ENCODE measurements at places on chromosomes 1 and 21.

GRCh38 chr1:118177998-118178397 is 7.0 kb downstream of the SPAG17 start:
- DNase-seq, result no peak

DNA sequence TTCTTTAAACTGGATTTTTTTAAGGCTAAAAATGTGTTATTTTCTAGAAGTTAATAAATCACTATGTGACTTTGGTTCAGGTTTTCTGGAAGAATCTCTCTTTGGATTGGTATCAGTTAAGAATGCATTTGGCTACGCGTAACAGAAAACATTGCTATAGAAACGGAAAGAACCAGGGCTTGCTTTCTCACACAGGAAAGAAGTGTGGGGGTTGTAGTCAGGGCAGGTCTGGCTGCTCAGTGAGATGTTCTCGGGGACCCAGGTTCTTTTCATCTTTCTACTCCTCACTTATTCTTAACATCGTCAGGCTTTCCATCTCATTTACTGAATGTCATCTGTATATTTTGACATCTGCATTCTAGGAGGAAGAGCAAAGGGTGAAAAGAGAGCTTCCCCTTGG is 191.4 kb downstream of the ZBTB18 start:
- no peak for DNase-seq

DNA sequence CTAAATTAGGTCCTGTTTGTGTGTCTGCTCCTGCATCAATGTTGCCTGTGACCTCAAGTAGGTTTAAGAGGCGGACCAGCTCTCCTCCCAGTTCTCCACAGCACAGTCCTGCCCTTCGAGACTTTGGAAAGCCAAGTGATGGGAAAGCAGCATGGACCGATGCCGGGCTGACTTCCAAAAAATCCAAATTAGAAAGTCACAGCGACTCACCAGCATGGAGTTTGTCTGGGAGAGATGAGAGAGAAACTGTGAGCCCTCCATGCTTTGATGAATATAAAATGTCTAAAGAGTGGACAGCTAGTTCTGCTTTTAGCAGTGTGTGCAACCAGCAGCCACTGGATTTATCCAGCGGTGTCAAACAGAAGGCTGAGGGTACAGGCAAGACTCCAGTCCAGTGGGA is 79.9 kb downstream of the PRDM2 start:
- DNase-seq, result no peak

DNA sequence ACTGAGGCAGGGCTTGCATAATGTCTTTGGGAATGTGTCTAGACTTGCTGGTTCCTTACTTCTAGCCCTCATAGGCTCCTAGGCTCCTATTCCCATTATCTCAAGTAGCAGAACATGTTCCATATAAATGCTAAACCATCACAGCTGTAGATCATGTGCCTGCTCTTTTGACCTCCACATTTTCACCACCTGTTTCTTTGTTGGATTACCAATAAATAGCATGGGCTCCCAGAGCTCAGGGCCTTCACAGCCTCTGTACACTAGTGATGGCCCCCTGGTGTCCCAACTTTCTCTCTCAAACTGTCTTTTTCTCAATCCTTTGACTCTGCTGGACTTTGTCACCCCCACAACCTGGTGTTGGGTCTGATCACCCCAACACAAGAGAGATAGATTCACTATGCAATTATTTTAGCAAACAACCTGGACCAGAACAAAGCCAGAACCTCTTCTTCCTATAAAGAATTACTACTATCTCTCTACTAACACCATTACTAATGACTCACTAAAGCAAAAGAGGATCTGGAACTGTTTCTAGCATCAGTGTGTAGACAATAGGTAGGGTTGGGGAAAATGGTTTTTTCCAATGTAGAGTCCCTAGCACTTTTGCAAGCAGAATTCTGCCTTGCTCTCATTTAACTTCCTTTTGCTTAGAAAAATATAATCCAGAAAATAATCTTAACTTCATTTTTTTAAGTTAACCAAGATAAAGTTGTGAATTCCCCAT is 51.7 kb downstream of the WLS start:
- no peak for DNase-seq

DNA sequence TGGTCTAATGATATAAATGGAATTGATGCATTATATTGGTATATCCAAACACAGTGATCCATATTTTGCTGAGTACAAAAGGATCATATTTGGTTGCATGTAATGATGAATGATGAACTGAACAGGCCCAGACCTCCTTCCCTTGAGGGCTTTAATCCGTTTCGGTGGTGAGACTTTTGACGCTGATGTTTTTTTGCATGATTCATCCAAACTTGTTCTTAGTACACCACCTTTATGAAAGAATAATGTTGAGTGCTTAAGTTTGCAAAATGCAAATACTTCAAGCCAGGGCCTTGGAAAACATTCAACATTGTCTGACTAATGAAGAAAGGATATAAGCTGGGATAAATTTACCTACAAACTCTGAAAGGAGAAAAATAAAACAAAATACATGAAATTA is 19.2 kb downstream of the HOOK1 start:
- no peak for DNase-seq

GRCh38 chr1:118578276-118578675 is 393.2 kb upstream of the SPAG17 start:
- DNase-seq, result no peak

GRCh38 chr1:5643360-5644107 is 348.7 kb downstream of the NPHP4 start:
- no peak for DNase-seq

DNA sequence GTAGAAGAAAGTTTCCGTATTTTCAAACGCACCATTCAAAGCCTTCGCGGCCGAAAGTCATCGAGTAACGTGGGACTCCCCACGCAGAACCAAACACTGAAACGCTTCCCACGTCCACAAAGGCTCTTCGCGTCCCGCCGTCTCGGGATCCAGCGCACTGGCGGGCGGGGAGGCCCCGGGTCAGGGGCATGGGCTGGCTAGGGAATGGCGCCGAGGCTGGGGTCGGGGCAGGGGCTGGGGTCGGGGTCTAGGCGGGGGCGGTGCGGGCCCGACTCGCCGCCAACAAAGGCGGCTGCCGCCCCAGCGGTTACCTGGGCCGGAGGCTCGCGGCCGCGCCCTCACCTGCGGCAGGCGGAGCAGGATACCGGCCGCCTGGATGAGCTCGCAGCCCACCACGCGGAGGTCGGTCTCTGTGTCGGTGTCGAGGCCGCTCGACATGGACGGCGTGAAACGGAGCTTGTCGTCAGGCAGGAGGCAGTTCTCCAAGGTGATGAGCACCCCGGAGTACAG is 403 bp downstream of the CCNL2 start:
- DNase-seq, result no peak

- DNase-seq, result no peak
Measured at GRCh38 chr1:234721476-234722269, 111.7 kb upstream of the IRF2BP2 start.

DNA sequence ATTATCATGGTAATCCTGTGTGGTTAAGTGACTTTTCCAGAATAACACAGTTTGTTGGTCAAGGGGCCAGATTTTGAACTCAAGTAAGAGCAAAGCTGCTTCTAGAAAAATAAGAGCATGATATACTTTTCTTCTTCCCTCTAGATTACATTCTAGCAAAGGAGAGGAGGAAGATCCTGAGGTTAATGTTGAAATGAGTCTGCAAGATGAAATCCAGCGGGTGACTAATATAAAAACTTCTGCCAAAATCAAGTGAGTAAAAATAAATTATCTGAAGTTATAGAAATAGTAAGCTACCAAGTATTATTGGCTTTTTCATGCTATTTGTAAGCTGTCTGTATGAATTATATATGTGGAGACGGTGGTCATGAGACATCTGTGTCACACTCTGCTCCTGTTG is 12.8 kb downstream of the WDR3 start:
- DNase-seq, result no peak

DNA sequence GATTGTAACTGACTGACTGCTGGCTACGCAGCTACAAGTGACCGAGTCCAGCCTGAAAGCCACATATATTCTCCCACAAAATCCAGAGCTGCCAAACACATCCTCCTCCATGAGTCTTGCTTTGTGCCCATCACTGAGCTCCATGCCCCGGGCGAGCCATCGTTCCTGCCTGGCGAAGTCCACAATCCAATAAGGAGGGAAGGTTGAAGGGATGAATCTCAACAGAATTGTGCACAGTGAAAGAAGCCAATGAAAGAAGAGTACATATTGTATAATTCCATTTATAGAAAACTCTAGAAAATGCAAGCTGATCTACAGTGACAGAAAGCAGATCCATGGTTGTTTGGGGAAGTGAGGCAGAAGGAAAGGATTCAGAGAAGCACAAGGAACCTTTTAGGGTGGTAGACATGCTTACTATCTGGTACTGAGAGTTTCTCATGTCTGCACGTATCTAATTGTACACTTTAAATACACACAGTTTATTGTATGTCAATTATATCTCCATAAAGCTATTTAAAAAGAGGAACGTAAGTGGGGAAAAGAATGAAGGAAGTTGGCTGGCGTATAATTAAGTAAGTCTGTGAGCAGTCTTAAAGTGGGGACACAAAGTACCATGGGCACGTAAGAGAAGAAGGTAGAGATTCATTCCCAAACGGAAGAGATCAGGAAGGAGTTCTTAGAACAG is 115.9 kb upstream of the JUN start:
- no peak for DNase-seq

DNA sequence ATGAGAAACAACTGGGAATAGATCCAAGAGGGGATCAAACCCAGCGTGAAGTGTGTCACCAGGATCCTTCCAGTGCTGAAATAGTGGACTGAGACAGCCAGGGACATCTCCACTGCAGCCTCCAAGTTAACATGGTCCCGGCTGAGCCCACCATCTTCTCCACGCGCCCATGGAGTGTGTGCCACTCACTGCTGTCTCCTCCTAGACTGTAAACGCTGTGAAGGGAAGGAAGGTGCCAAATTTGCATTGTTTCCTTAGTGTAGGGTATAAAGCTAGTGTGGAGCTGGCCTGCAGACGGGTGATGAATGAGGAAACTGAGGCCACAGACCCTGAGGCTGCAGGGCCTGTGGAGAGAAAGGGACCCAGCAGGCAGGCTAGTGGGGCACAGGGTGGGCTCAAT is 183.6 kb downstream of the FOXD2 start:
- no peak for DNase-seq

GRCh38 chr1:161722406-161722805 is 1.1 kb downstream of the FCRLB start:
- DNase-seq, result no peak

- DNase-seq, result peak; percentile 55
Measured at GRCh38 chr1:38197312-38198061, 150.9 kb upstream of the POU3F1 start.

DNA sequence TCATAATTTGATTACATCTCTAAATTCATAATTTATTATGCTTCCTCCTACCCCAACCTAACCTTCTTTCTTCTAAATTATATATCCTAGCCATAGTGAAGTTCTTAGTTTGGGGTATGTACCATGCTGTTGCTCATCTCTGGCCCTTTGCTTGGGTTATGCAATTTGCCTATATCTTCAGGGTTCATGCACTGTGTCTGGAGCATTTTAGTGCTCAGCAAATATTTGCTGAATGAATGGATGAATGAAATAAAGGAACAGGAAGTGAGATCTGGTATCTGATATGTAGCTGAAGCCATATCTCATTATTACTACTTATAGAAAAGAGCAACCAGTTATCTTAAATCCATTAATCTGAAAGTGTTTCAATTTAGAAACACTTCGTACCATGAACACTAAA is 137.6 kb downstream of the GPATCH2 start:
- DNase-seq, result no peak

DNA sequence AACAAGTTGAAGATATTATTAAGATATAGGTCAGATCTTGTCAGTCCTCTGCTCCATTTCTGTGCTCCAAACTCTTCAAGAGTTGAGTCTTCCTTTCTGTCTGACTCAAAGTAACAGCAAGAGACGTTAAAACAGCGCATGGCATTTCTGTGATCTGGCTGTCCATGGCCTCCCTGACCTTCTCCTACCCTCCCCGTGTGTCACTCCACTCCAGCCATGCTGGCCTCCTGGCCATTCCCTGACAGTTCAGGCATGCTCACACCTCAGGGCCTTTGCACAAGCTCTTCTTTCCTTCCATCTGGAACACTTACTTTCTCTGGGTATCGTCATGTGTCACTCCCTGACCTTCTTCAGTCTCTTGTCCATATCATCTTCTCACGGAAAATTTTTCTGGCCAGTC is 229.0 kb downstream of the CENPF start:
- DNase-seq, result no peak

- no peak for DNase-seq
Measured at GRCh38 chr1:233005703-233006102, 55.3 kb downstream of the NTPCR start.

- DNase-seq, result no peak
Measured at GRCh38 chr1:178609015-178609414, 96.1 kb downstream of the TEX35 start.

DNA sequence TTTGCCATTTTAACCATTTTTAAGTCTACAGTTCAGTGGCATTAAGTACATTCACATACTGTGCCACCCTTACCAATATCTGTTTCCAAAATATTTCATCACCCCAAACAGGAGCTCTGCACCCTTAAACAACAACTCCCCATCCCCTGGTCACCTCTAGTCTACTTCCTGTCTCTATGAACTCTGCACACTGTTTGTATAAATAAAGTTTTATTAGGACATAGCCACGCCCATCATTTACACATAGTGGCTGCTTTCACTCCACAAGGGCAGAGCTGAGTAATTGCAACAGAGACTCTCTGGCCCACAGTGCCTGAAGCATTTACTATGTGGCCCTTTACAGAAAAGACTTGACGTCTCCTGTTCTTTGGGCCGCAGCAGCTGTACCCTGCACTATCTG is 30.1 kb downstream of the KCNAB2 start:
- DNase-seq, result no peak

GRCh38 chr1:162293073-162293692 is 83.5 kb downstream of the SPATA46 start:
- no peak for DNase-seq

DNA sequence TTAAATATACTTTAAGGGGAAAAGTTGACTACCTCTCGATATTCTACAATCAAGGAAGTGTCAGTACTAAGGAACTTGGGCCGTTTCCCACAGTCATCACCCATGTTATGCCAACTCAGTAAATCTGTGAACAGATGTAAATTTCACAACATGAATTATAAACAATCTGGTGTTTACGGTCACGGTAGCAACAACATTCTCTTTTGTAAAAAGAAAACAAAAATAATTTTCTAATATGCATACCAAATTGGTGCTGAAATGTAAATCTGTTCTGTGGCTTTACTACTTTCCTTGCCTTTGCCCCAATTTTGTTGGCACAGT is 1.2 kb downstream of the SH3GLB1 start:
- no peak for DNase-seq

DNA sequence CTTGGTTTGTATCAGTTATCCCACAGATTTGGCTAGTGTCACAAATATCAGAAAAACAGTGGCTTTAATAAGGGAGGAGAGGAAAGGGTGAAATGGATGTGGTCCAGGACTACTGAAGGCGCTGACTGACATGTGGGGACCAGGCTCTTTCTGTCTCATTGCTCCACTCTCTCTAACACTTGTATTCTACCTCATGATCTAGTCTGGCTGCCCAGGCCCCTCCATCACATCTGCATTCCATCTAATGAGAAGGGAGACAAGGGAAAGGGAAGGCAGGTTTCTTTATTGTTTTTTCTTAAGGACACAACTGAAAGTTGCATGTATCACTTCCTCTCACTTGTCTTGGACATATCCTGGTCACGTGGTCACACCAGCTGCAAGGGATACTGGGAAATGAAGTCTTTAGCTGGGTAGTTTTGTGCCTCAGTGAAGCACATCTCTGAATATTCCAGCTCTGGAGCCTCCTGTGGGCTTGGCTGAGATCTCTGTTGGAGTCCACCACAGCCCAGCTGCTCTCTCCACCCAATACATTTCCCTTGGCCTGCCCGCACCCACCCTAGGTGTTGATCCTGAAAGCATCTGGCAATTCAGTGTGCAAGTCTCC is 42.0 kb upstream of the PADI2 start:
- DNase-seq, result no peak
